K562 (cell line): ENCODE measurements at places on chromosomes 1 and 21.

DNA sequence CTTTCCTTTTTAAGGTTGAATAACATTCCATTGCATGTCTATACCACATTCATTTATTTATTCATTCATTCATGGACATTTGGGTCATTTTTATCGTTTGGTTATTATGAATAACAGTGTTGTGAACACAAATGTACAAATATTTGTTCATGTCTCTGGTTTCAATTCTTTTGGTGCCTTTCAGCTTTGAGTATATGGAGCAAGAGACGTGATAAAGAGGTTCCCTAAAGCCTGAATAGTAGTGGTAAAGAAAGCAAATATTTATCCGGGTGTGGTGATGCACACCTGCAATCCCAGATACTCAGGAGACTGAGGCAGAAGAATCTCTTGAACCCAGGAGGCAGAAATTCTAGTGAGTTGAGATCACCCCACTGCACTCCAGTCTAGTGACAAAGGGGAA is 5.3 kb upstream of the RLF start:
- DNase-seq: no peak

DNA sequence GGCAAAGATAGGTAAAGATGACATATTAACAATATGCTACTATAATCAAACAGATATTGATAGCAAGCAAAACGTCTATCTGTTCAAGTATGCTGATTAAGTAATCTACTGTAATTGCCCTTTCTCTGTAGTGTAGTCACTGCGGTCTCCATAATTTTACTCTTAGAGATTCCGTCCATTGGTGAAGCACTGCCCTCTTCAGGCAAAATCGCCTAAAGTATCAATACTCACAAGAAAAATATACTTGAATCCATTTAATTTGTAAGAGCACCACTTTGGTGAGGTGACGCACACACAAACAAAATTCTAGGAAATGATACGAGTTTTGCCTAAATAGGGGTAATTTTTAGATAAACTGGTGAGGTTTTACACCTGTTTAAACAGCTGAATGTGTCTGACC is 434.6 kb upstream of the CHRM3 start:
- DNase-seq: no peak

GRCh38 chr21:37682966-37683365 is 233.3 kb downstream of the KCNJ6 start:
- DNase-seq: no peak

- no peak for DNase-seq
Measured at GRCh38 chr1:182071924-182072323, 10.4 kb upstream of the ZNF648 start.

GRCh38 chr1:181028196-181028595 is 5.5 kb upstream of the STX6 start:
- DNase-seq: no peak

DNA sequence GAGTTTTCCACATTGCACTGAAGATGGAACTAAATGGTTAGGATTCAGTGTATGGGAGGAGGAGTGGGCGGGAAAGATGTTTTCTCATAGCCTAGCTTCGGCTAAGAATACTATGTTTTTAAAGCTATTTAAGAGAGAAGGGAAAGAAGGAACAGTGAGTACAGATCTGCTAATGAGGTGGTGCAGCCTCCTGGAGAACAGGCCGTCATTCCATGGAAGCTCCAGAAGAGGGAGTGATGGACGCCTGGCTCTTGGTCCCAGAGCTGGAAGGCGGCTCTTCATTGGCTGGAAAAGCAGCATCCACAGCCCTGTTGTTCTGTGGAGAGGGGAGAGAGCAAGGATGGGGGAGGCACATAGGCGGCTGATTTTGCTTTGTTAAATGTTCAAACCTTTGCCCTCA is 6.9 kb downstream of the CAMK1G start:
- peak; percentile 33 for DNase-seq

GRCh38 chr1:216500273-216500967 is 77.2 kb upstream of the USH2A start:
- no peak for DNase-seq

GRCh38 chr1:209040351-209040750 is 543.2 kb upstream of the CAMK1G start:
- DNase-seq: no peak
